ENCODE measurements at places on chromosomes 6 and 20. TPM values are rescaled to one million over a fixed set of nuclear protein-coding genes. Genes with fewer than 3 reads are reported as not detected.

The PRND gene
- total RNA-seq = not detected

The GPX5 gene
- total RNA-seq = not detected

The MED20 gene
- 14.0 TPM for total RNA-seq

The ZNF76 gene
- 10.0 TPM for total RNA-seq

The MCCD1 gene
- not detected for total RNA-seq

The ANKRD6 gene
- total RNA-seq = 2.3 TPM

The CRISP3 gene
- total RNA-seq = not detected

The BPIFB6 gene
- not detected for total RNA-seq

The C6orf141 gene
- total RNA-seq = 13.3 TPM

The AK9 gene
- 1.5 TPM for total RNA-seq

The EEF1A2 gene
- total RNA-seq = 144 TPM

The IPCEF1 gene
- total RNA-seq = 0.02 TPM

The CCN2 gene
- total RNA-seq = 155 TPM

The SLC22A1 gene
- total RNA-seq = 2.4 TPM

The FRS3 gene
- 2.9 TPM for total RNA-seq

The PSMB1 gene
- total RNA-seq = 252 TPM

The CST7 gene
- total RNA-seq = not detected

The LKAAEAR1 gene
- 2.3 TPM for total RNA-seq

The TSPO2 gene
- total RNA-seq = not detected

The FAM162B gene
- not detected for total RNA-seq

The WFDC2 gene
- total RNA-seq = not detected

The PRSS16 gene
- 3.2 TPM for total RNA-seq

The BTNL2 gene
- not detected for total RNA-seq

The TREM2 gene
- total RNA-seq = not detected

The C6orf47 gene
- 11.6 TPM for total RNA-seq

The HEBP2 gene
- 18.8 TPM for total RNA-seq

The POU5F1 gene
- total RNA-seq = 7.2 TPM

The ULBP2 gene
- total RNA-seq = 2.9 TPM

The KATNA1 gene
- total RNA-seq = 11.6 TPM

The MYO6 gene
- total RNA-seq = 6.4 TPM

The TMC2 gene
- not detected for total RNA-seq

Data from A549 treated with Mapracorat at 1 μM for 4 hours (cell line).